ENCODE measurements at places on chromosomes 3 and 15.

- DNase-seq: no peak
Measured at GRCh38 chr15:27382361-27383025, 411.5 kb downstream of the GABRG3 start.

DNA sequence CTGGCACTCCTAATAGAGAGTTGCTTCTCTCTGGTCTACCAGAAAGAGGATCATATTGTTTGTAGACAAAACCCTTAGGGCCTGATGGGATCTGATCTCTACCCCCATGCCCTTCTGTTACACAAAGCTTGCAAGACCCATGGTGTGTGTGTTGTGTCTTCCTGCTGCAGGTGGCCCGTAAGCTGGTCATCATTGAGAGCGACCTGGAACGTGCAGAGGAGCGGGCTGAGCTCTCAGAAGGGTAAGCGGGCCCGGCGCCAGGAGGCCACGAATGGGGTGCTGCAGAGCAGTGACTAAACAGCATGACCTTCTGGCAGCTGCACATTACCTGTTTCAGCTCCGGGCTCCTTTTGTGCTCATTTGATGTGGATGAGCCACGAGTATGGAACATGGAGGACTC lies 18.2 kb downstream of the TPM1 start:
- DNase-seq: no peak

DNA sequence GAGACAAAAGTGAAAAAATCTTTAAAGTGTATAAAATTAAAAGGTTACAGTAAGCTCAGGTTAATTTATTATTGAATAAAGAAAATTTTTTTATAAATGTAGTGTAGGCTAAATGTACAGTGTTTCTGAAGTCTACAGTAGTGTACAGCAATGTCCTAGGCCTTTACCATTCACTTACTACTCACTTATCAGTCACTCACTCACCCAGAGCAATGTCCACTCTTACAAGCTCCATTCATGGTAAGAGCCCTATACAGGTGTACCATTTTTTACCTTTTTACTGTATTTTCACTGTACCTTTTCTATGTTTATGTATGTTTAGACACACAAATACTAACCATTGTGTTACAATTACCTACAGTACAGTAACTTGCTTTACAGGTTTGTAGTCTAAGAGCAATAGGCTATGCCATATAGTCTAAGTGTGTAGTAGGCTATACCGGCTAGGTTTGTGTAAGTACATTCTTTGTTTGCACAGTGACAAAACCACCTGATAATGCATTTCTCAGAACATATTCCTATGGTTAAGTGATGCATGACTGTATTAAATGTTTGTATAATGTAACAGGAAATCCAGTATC lies 38.1 kb upstream of the NECTIN3 start:
- no peak for DNase-seq

DNA sequence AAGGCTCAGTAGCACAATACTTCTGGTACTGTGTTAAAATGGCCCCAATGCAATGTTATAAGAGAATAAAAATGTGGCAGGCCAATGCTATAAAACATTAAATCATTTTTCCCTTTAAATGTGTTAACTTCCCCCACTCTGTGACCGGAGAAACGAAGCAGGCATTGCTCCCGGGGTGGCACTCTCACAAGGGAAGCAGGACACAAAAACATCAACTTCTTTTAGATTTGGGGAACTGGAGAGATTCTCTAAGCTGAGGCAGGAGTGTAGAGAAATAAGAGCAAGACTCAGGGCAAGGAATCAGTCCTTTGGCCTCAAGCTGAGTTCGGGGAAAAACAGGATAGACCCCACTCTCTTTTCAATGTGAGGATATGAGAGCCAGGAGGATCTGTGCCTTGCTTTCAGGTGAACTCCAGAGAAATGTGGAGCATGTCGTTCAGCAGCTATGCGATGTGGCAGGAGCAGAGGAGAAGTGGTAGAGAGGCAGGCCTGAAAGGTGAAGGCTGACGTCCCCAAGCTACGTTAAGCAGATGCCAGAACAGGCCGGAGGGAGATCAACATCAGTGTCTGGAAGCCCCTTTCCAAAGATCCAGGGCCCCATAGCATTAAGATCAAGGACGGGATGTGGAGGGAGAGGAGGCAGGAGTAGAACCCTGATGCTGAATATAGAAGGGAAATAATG lies 160.2 kb downstream of the PLD1 start:
- no peak for DNase-seq

DNA sequence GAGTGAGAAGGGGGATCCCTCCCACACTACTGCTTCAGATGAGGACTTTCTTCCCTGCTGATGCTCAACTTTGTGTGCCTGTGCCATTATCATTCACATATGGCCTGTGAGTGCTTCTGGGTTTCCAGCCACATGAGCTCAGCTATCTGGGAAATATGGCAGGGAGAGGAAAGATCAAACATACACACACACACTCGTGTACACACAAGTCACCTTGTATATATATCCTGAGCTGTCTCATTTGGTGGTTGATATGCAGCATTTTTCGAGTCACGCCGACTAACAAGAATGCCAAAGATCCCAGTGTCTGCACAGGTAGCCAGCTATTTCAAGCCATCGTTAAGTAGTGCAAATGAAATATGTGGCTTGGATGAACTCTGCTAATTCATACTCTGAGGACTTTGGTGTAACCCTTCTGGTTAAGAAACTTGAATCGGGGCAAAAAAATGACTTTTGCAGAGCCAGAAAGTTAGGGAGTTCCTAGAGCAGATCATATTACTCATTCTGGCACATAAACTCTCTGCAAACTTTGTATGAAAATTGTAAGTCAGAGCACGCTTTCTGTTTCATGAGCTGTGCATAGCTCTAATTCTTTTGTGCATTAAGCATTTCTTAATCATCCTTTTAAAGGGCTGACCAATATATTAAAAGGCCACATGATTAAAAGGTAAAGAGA lies 24.9 kb upstream of the WNT5A start:
- no peak for DNase-seq

DNA sequence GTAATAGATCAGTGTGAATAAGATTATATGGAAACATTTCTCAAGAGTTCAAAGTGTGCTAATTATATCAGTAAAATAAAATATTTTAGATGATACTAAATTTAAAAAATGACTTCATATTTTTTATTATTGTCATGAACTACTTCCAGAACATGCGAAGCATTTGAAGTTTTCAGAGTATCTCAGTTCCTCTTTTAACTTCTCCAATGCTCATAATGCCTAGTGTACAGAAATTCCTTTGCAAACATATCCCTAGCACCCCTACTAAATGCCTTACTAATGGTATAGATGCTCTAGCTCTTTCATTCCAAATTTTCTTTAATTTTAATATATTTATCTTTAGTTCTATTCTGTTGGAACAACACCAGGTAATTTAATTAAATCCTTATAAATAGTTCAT lies 580.4 kb downstream of the CADM2 start:
- DNase-seq: no peak

GRCh38 chr3:102180280-102180931 lies 254.4 kb upstream of the ZPLD1 start:
- DNase-seq: no peak
